ENCODE measurements at places on chromosomes 6 and 20.

GRCh38 chr20:53077373-53078205 is 105.4 kb downstream of the TSHZ2 start:
- DNase-seq: no peak

- no peak for DNase-seq
Measured at GRCh38 chr6:5215159-5215558, 45.6 kb downstream of the LYRM4 start.

DNA sequence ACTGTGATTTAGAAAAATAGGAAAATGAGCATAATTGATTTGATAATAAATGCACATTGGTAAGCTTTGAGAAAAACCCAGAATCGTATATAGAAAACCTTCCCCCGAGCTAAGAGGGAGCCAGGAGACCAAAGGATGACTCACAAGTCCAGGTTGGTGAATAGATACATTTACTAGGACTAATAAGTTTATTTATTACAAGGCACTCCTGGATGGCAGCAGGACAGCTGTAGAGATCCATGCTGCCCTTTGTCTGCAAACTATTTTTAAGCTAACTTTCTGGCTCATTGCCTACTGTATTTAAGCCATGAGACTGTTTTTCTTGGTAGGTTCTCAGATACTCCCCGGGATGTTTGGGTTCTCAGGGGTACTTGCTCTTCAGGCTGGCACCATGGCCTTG is 13.4 kb downstream of the CASP8AP2 start:
- no peak for DNase-seq

DNA sequence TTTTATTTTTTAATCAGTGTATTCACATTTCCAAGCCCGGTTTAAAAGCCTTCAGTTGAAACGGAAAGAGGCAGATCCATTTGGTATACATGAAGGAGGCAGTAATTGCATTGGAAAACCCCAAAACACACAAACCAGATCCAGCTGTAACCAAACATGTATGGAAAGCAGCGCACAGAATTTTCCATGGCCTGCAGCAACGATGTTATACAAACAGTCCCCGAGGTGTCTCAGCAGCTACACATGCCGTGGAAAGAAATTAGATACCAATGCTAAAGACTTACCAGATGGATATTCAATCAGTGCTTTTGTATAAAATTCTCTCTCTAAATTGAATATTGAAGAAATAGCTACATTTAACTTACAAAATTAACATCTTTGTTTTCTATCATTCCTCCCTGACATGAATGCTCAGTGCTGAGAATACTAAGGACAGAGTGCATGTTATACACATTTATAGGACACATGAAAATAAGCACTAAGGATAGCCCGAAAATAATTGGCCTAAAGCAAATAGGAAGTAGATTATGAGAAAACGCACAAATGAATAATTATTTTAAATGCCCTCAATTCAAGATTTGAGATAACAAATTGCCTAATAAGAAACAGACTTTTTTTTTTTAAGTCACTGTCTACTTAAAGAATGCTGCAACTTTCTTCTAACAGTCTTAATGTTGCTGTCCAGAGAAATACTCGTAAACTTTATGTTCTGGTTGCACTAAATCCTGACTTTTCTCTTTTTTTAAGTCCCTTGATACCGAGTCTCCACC is 713.1 kb downstream of the HDGFL1 start:
- no peak for DNase-seq

- DNase-seq: no peak
Measured at GRCh38 chr6:162887981-162888689, 160.4 kb downstream of the PACRG start.

DNA sequence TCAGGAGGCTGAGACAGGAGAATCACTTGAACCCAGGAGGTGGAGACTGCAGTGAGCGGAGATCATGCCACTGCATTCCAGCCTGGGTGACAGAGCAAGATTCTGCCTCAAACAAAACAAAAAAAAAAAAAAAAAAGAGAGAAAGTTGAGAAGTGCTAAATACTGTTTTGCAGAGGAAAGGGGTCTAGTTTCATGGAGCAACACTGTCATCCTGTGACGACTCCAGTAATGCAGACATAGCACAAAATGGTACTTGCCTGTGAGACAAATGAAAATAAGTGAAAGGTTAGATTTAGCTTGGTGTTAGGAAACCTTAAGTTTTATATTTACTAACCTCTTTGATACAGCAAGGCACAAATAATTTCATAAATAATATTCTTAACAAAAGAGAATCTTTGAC is 29.7 kb downstream of the CEP162 start:
- no peak for DNase-seq

DNA sequence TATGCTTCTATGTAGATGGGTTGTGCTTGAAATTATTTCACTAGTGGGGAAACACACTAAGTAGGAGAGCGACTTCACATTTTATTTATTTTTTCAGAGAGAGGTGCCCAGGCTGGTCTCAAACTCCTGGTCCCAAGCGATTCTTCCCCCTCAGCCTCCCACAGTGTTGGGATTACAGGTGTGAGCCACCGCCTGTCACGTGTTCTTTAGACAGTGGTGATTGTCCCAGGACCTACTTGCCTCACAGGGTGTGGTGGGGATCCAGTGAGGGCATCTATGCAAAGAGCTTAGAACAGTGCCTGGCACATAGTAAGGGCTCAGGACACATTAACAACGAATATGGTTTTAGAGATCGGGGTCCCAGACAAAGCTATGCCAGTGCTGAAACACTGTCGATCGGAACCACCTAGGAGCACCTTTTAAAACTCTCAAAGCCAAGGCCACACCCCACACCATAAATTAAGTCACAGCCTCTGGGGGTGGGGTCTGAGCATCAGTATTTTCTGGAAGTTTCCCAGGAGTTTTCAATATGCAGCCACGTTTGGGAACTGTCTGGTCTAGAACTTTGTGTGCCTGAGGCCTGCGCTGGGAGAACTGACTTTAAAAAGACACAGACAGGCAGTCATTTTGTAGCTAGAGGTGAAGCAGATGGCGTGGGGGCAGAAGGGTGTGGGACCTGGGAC is 4.8 kb upstream of the BCAS4 start:
- no peak for DNase-seq

GRCh38 chr20:59932616-59933295 is 681 bp downstream of the SYCP2 start:
- no peak for DNase-seq

GRCh38 chr6:12049165-12049564 is 37.1 kb downstream of the HIVEP1 start:
- no peak for DNase-seq

- no peak for DNase-seq
Measured at GRCh38 chr6:168124158-168124557, 45.1 kb upstream of the FRMD1 start.

- DNase-seq: no peak
Measured at GRCh38 chr20:17921774-17922173, 46.8 kb downstream of the SNX5 start.

- no peak for DNase-seq
Measured at GRCh38 chr20:44097521-44098255, 89.3 kb downstream of the JPH2 start.

DNA sequence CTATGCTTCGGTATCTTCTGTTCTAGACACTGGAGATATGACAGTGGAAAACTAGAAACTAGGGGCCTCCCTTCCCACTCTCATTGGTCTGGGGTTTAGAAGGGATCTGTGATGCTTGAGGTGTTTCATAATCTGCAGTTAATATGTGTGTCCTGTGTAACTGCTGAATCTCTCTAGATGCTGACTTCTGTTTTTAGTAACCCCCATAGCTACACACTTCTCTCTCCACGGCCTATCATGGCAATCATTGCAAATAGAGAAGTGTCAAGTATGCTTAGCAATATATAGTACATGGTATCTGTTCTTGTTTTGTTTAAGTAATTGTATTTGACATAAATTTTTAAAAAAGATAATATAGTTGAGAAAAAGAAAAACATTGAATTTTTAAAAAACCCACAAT is 394.6 kb upstream of the MMS22L start:
- DNase-seq: no peak

- no peak for DNase-seq
Measured at GRCh38 chr20:32706486-32706885, 32.7 kb upstream of the C20orf203 start.

GRCh38 chr6:55704421-55704820 is 125.4 kb upstream of the HMGCLL1 start:
- no peak for DNase-seq

DNA sequence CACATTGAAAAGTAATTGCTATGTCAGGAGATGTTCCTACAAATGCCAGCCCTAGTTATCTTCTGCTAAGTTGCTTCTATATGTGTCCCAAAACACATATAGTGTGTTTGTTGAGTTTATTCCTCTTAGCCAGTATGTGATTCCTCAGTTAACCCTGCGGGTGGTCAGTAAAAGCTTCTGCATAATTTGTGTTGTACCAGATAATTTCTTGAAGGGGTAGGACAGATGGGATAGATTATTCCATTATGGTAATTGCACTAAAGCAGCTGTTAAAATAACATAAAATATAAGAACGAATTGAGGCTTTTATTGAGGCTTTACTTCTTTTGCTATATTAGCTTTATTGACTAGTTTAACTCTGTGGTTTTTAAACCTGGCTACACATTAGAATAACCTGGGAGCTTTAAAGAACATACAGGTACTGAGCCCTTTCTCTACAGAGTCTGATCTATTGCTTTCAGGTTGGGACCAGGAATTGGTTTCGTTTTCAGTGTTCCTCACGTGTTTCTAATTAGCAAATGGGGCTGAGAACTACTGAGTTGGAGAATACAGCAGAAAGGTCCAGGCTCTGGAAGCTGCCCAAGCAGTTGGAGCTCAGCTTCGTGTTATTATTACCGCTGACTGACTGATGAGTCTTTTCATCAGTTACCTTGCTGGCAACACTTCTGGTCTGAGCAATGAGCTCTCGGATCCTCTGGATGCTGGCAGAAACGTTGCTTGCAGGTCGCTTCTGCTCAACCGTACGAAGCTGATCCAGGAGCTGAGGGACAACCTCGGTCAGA is 56.9 kb downstream of the FAM229B start:
- DNase-seq: no peak

DNA sequence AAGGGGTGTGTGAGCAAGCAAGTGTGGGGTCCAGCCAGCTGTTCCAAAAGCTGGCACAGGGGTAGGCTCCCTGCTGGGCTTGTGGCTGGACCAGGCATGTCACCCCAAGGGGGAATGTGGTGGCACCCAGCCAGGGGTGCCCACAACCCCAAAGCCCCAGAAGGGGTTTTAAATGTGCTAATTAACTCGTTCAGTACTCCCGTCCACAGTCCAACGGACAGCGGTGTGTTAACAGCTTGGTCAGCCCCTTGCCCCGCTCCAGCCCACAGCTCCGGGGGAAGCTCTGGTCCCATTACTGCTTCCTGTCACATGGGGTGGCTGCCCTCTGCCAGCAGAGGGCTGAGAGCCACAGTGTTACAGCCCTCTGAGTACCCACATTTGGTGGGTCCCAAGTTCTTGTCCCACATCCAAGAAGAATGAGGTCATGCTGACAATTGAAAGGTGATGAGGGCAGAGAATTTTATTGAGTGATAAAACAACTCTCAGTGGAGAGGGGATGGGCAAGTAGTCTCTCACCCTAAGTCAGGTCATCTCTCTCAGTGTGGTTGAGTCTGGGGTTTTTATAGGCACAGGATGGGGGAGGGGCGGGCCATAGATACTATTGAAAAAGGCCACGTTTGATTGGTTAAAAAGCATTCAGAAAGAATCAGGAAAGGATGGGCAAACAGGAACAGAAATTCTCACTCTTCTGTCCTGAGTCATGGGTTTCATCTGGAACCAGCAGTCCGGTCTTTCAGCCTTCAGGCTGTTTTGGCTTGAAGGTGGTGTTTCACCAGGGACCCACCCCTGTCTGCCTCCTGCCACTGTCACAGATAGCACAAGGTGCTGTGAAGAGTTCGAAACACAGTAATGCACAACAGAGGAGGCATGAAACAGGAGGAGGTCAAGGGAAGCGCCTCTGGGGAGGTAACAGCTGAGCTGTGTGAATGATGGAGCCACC is 238.5 kb downstream of the NFATC2 start:
- no peak for DNase-seq

DNA sequence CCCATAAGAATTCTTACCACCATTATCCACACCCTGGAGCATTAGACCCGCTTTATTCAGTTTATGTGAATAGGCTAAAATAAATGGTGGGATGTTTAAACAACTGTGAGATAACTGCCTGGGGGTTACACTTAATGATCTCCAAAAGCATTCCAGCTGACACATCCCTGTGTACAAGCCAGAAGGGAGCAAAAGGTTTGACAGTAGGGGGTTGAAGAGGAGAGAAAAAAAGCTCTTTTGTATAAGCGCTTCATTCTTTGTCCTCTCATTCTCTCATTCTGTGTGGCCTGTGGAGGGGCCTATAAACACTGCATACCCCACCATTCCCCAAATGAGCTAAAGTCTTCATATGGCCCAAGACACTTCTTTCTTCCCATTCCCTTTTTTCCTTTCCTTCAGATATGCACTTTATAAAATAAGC is 30.8 kb upstream of the COL21A1 start:
- DNase-seq: no peak

DNA sequence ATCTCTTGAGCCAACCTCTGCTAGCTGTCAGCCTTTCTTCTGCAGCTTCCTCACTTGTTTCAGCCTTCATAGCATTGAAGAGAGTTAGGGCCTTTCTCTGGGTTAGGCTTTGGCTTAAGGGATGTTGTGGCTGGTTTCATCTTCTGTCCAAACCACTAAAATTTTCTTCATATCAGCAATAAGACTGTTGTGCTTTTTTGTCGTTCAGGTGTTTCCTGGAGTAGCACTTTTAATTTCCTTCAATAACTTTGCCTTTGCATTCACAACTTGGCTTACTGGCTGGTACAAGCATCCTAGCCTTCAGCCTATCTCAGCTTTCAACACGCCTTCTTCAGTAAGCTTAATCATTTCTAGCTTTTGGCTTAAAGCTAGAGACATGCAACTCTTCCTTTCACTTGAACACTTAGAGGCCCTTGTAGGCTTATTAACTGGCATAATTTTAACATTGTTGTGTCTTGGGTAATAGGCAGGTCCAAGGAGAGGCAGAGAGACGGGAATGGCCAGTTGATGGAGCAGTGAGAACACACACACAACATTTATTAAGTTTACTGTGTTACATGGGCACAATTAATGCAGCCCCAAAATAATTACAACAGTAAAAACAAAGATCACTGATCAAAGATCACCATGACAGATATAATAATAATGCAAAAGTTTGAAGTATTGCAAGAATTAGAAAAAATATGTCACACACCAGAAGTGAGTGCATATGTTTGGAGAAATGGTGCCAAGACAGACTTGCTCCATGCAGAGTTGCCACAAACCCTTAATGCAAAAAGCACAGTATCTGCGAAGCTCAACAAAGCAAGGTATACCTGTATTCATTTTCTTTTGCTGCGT is 98.6 kb downstream of the HIVEP1 start:
- no peak for DNase-seq

- DNase-seq: no peak
Measured at GRCh38 chr6:70586114-70586513, 19.4 kb downstream of the SDHAF4 start.

DNA sequence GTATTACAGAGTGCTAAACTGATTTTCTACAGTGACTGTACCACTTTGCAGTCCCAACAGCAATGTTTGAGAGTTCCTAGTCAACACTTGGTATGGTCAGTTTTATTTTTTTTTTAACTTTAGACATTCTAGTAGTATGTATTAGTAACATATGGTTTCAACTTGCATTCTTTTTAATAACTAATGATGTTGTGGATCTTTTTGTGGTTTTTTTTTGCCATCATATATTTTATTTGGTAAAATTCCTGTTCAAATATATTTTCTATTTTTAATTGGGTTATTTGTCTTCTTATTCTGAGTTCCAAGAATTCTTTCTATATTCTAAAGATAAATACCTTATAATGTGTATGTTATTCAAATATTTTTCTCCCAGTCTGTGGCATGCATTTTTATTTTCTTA is 189.4 kb upstream of the ECI2 start:
- no peak for DNase-seq

GRCh38 chr6:53316142-53316541 is 32.6 kb downstream of the ELOVL5 start:
- no peak for DNase-seq

GRCh38 chr6:28673787-28674671 is 148.3 kb downstream of the GPX5 start:
- no peak for DNase-seq
